Stimulated activated CD4-positive, alpha-beta T cell treated with anti-CD3 and anti-CD28 coated beads, Interleukin-1b, Interleukin-23, amount 100 ng/mL, for 24 hours (primary cell): ENCODE measurements at places on chromosomes 12 and 14.

DNA sequence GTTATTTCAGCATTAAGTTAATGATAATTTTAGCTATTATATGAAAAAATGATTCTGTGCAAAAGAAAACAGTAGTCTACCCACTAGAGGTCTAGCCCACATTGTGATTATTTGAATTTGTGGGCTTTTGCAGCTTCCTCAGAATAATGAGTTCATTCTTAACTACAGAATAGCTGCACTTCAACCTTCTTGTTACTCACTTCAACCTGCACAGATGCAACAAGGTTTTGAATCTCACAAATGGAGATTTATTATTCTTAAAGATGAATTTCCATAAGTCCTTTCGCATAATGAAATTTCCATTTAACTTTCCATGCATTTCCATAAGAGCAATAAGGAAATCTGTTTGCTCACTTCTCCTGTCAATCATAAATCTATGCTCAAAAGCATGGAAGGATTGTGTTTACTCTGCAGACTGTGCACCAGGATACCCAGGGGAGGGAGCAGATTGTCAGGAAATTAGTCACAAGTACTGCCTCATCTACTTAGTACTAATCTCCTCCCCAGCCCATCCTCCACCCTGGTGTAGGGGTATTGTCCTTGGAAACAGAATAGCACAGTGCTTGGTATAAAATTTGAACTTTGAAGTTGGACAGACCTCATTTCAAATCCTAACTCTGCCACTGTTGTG lies 24.1 kb downstream of the PTGER2 start:
- DNase-seq, result no peak

DNA sequence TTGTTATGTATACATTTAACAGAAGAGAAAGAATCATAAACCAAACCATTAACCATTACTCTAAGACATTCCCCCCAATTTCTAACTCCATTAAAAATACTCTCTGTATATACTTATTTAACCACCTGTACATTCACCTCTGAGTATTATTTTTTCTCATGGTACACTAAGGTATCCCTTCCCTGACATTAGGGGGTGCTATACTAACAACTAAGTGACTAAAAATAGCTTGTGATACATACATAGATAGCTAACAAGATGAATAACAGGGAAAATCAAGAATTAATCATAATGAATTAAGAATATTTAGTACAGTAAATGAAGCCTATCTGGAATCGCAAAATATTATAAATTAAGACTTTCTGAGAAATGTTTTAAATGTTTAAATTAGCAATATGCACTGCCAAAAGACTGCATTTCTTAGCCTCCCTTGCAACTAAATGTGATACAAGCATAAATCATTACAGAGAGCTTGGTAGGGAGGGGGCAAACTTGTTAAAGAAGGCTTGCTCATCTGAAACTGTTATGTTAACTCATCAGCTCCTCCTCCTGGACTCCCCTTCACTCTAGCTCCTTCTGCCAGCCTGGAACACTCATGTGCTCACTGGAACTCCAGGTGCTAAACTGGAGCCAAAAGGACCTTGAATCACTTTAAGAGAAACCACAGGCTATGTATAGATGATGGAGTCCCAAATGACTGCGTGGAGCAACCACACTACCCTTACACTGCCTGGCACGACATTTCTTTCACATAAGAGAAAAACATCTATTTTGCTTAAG lies 14.9 kb downstream of the C2CD5 start:
- no peak for DNase-seq

DNA sequence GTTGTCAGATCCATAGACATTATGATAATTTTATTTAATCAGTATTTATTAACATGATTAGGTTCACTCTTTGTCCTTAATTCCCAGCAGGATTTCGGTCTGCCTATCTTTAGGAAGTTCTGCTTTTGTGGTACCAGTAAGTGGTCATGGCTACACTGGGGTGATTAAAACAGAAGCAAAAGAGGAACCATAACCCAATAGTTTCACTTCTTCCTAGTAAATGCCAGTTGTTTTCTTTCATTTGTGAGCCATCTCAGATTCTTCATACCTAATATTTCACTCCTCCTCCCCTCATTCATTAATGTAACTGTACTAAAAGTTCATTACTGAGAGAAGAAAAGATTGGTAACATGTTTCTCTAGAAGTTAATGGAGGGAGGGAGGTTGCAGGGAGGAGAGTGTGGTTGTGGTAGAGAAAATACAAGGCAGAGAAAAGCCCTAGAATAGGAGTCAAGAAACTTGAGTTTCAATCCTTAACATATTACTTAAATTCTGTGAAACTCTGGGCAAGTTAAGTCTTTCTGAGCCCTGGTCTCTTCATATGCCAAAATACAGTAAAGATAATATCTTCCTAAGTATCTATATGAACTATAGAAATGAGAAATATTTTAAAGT lies 101.2 kb downstream of the PEBP1 start:
- no peak for DNase-seq

DNA sequence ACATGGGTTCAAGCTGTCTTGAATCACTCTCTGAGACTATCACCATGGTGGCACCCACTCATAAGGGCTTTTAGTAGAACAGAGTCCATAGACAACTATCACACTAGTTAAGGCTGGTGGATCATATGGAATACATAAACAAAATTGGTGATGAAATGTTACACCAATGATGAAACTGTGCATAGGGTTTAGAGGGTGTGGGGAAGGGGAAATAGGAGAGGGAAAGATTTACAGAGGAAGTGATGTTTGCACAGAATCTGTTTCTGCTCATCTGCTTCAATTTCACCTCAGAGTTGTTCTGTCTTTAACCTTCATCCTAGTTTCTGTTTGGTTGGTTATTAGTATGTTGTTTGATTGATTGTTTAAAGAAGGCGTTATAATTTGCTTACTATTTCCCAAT lies 2.4 kb upstream of the RXYLT1 start:
- no peak for DNase-seq

- DNase-seq, result no peak
Observed at GRCh38 chr12:52057638-52058576, 6.7 kb downstream of the NR4A1 start.

GRCh38 chr14:98244162-98244948 lies 1027.6 kb downstream of the BCL11B start:
- no peak for DNase-seq

- no peak for DNase-seq
Observed at GRCh38 chr14:21039585-21040369, 2.4 kb upstream of the RNASE7 start.

DNA sequence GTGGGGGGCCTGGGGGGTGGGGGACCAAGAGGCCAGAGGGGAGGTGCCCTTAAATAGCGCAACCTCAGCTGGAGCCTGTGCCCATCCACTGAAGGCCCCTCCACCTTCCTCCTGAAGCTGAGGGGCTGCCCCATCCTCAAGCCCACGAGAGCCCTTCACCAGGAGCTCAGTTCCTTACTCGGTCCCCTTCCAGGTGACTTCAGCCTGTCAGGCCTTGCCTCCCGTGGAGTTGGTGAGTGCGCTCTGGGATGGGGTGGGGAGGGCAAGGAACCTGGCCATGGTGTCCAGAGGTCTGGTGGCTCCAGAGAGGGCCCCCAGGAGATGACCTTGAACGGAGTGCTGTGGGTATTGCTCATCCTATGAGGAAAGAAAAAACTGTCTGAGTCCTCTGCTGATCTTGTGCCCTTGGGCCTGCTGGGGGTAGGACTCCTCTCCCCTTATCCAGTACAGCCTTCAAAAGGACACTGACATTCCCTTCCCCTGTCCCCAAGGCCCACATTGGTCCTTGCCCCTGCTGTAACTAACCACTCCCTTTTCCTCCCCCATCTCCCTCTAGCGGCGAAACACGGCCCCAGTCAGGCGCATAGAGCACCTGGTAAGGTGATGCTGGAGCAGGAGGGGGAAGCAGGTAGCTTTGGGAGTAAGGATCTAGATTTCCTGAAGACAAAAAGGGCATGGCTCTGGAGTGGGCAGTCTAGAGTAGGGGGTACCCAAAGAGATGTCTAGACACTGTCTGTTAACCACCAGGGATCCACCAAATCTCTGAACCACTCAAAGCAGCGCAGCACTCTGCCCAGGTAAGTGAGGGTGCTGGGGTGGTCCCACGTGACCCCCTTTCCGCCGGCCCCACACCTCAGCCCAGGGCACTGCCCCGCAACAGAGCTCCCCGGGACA lies 3.6 kb downstream of the TNS2 start:
- peak; percentile 26 for DNase-seq
